Neuronal stem cell (in vitro differentiated cells): ENCODE measurements at places on chromosomes 6 and 20.

DNA sequence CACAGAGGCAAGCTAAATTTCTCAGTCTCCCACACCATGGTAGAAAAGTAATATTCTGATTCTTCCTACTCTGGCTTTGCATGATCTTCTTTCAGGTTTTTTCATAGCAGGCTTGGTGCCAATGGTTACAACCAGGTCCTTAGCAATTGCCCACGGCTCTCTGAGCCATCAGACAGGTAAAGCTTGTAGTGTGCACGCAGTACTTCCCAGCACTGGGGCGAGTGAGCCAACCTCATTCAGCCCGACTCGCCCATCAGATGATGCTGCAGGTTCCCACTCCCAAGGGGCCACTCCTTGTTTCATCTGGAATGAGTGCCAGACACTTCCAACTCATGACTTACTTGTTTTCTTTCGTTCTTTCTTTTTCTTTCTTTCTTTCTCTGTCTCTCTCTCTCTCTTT is 78.3 kb downstream of the PERP start:
- no peak for DNase-seq

DNA sequence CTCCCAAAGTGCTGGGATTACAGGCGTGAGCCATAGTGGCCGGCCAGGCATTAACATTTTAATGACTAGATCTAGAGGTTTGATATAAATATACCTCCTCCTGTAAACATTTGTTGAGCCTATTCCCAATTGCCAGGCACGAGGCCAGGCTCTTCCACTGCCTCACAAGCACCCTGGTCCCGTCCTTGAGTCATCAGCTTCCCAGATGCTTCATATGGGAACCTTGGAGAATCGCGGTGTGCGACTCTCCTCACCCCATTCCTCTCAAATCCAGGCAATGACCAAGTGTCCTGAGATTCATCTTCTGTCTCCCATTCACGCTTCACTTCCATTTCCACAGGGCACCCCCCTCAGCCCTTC is 35.9 kb upstream of the PIM1 start:
- DNase-seq = no peak

DNA sequence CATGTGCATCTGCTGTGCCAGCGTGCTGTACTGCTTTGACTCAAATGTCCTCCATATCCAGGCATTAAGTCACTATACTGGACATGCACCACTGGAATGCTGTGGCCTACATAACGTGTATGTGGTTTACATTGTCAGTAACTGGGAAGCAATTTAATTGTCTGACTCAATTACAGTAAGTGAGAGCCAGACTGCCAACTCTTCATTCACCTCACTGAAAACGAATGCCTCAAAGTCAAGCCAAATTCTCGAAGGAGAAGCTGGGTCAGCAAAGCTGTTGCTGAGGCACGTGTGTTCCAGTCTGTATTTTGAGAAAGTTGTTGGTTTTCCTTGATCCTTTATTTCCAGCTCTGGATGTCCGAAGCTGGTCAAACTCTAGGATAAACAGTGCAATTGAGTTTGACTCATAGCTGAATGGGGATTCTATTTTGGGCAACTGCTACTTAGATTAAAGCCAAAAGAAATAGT is 534.3 kb downstream of the COL12A1 start:
- no peak for DNase-seq

- DNase-seq = no peak
Observed at GRCh38 chr6:150603176-150603575, 3.5 kb downstream of the PLEKHG1 start.

DNA sequence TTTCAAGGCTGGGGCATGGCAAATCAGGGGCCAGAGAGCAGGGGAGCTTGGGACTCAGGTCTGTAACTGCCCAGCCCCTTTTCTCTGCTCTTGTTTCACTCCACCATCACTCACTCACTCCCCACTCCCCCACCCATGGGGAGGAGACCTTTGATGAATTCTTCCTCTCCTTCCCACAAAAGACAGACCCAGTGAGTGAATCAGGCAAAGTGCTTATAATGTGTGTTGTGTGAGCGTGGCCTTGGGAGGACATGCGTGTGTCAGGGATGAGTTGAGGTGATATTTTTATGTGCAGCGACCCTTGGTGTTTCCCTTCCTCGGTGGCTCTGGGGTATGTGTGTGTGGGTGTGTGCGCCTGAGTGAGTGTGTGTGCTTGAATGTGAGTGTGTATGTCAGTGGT is 1.0 kb upstream of the CUL9 start:
- DNase-seq = no peak

DNA sequence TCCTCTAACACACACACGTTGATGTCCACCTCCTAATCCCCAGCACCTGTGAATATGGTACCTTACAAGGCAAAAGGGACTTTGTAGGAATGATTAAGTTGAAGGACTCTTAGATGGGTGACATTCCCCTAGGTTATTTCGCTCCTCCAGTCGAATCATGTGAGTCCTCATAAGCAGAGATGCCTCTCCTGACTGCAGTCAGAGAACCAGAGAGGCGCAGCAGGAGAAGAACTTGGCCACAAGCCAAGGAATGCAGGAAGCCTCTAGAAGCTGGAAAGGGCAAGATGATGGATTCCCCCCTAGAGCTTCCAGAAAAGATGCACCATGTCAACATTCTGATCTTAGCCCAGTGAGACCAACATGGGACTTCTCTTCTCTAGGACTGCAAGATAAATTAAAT is 133.1 kb upstream of the PTPRT start:
- no peak for DNase-seq

- DNase-seq = no peak
Observed at GRCh38 chr6:158853880-158854213, 34.7 kb upstream of the EZR start.

- DNase-seq = no peak
Observed at GRCh38 chr6:108622641-108623298, 62.1 kb downstream of the FOXO3 start.

GRCh38 chr6:99588618-99589289 is 17.9 kb upstream of the PRDM13 start:
- peak; percentile 65 for DNase-seq

- DNase-seq = no peak
Observed at GRCh38 chr6:89208551-89208950, 8.6 kb downstream of the GABRR1 start.

DNA sequence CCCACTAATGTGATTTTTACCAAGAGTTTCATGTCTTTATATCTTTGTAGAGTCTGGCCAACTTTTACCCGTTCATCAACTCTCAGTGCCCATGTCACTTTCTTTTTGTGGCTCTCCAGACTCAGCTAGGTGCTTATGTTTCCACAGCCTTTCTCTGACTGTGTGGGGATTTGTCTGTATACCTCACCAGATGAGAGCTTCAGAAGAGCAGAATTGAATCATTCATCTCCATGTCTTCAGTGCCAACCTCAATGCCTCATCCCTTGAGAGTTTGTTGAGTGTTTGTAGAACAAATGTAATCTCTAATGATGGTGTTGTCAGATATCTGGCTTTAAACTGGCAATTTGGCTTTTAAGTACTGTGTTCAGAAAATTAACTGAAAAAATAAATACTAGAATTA is 16.8 kb upstream of the CCN2 start:
- no peak for DNase-seq

- no peak for DNase-seq
Observed at GRCh38 chr6:49649988-49650387, 13.3 kb upstream of the RHAG start.

- no peak for DNase-seq
Observed at GRCh38 chr6:40164345-40164755, 230.1 kb upstream of the MOCS1 start.

DNA sequence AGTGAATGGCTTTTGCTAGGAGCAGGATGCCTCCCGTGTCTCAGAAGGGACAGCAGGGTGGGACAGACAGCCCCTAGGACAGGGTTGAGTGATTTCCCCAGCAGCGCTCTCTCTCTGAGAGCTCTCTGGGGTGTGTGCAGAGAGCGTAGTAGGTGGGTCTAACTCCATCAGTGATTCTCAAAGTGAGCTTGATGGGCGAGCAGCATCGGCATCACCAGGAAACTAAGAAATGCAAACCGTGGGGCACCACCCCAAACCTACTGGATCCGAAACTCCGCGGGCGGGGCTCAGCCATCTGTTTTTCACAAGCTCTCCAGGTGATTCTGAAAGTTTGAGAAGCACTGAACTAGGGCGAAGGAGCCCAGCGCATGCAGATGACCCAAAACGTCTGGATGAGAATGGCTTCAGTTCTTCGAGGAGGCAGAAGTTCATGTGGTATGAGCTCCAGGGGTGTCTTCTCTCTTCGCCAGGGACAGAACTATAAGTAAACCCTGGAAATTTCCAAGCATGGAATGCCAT is 119.6 kb upstream of the RNF24 start:
- no peak for DNase-seq

GRCh38 chr6:144401736-144402733 is 116.9 kb downstream of the UTRN start:
- no peak for DNase-seq

DNA sequence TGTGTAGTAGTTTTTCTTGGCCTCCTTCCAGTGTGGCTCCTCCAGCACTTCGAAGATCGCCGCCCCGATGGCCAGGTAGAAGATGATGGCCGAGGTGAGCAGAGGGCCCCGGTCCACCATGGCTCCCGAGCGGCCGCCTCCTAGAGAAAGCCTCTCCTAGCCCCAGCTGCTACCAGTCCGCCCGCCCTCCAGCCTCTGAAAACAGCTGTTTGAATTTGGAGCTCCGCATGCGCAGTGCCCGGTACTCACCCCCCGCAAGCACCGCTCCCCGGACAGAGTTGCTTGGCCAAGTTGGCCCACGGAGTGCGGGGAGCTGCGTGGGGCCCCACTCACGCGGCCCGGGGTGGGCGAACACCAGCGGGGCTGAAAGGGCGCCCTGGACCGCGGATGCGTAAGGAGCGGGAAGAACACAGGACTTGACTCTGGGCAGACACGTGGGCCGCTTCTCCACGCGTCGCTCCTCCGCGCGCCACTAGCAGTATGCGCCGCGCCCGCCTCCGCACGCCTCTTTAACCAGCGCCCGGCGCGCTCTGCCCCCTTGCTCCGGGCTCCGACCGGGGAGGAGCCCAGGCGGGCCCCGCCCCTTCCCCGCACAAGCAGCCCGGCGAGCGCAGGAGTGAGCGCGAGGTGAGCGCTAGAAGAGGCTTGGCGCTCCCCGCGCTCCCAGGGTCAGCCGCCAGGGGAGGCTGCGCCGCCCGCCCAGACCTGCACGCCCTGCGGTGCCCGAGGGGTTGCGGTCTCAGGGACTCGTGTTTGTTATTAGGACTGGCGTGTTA is at the start of gene KCNK5:
TSS of gene KCNK5 (minus strand) at position 484 of the 776 bp plus-strand sequence. CDS start at position 120, 364 bp downstream.
- DNase-seq = peak; percentile 69

- DNase-seq = no peak
Observed at GRCh38 chr20:63067266-63067635, 60.5 kb upstream of the BHLHE23 start.

GRCh38 chr6:108222504-108222903 is 38.3 kb downstream of the SNX3 start:
- no peak for DNase-seq

GRCh38 chr6:152233547-152234320 is 403.4 kb downstream of the SYNE1 start:
- DNase-seq = no peak

DNA sequence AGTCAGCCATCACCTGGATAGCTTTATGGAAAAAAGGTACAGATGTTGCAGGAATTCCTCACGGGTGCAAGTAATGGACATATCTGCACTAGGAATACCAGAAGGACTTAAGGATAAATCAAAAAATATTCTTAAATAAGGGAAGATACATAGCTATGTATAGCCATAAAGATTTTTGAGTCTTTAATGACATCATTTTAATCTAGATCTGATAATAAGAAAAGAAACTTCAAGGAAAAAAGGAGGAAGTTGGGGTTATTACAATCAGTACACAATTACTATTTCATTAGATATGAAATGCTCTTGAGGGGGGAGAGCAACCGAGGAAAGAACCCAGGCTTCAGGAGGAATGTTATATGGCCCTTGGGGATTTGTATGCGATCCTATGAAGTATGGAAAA is 110.2 kb downstream of the FOXC1 start:
- no peak for DNase-seq

GRCh38 chr6:34005901-34006531 is 139.9 kb downstream of the GRM4 start:
- DNase-seq = no peak

DNA sequence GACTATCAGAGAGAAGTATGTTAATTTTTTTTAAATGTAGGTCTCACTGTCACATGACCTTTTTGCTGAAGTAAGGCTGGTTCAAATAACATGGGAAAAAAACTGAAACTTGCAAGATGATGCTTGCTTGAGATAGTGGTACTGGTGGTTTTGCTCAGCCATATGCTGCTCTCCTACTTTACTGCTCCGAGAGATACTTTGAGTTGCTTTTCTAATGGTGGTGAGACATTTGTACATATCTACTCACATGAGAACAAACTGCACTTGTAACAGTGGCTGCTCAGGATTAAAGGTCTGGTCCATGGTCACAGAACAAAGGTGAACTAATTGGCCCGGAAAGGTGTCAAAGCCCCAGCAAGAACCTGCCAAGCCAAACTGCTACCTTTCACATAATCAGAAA is 106.2 kb upstream of the BEND3 start:
- DNase-seq = no peak

GRCh38 chr6:26272171-26272637 is 92.8 kb upstream of the BTN3A2 start:
- peak; percentile 48 for DNase-seq

- DNase-seq = no peak
Observed at GRCh38 chr20:50737352-50737751, 6.0 kb downstream of the PARD6B start.

DNA sequence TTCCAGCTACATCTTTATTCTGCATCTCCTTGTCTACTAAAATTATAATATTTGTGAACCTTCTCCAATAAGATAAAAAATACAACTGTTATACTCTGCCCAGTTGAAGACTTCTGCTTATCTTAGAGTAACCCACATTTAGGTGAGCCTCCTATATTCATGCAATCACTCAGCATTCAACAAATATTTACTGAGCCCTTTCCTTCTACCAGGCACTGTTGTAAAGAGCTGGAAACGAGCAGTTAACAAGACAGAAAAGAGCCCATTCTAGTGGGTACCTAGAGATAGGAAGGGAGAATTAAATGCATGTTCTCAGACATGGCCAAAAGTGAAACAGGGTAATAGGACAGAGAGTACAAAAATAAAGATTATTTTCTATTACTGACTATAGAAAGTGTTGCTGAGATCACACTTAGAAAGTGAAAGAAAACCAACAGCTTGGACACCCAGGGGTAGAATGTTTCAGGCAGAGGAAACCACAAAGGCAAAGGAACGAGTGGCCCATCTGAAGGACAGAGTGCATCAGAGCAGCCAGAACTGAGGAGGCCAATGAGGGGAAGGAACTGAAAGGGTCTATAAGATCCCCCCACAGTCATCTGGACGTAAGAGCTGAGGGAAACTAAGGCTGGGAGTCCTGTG is 50.8 kb upstream of the SMLR1 start:
- DNase-seq = no peak

DNA sequence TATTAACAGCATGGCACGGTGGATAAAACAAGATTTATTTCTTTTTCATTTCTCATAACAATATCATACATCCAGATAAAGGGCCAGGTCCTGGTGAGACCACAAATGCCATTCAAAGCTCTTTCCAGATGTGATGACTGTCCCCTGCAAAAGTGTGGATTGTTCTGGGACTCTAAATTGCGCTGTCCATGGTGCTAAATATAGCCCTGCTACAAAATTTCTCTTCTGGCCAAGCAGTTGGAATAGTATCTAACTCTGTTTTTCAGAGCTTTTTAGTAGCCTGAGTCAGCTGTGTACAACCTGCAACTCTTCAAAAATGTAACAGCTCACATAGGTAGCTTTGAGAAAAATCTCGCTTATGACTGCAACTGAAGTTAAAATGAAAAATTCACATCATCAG is 115.8 kb downstream of the MANEA start:
- DNase-seq = peak; percentile 51

- no peak for DNase-seq
Observed at GRCh38 chr20:34403908-34404307, 40.8 kb downstream of the ITCH start.

- no peak for DNase-seq
Observed at GRCh38 chr20:20143646-20144045, 91.3 kb downstream of the CFAP61 start.

GRCh38 chr20:4176187-4176586 is 160.8 kb upstream of the RNF24 start:
- DNase-seq = no peak
